ENCODE measurements at places on chromosomes 16 and 17. TPM values are rescaled to one million over a fixed set of nuclear protein-coding genes. Genes with fewer than 3 reads are reported as not detected.
A peak's percentile ranks its signal among the peaks of the same experiment; 100 is the strongest.

- H3K27me3 ChIP-seq: peaks cover 10% of the 10 kb centered on the region
- no peaks in the 10 kb centered on the region for H3K36me3 ChIP-seq
- no peak overlapping the region for H3K4me3 ChIP-seq
- DNase-seq: peak; percentile 96
- H3K4me1 ChIP-seq: peaks cover 18% of the 10 kb centered on the region
- peak overlapping the region; percentile 28 for H3K27ac ChIP-seq
These were observed 14.8 kb upstream of the ADCY7 start for GRCh38 chr16:50251375-50252081.

TAC4 gene
- not detected for total RNA-seq

- H3K36me3 ChIP-seq: no peaks in the 10 kb centered on the region
- no peaks in the 10 kb centered on the region for H3K4me1 ChIP-seq
- no peak overlapping the region for H3K4me3 ChIP-seq
- peaks cover 7% of the 10 kb centered on the region for H3K27me3 ChIP-seq
- DNase-seq: no peak
These were observed 37.9 kb upstream of the SMIM36 start for GRCh38 chr17:55549140-55549539.

DNA sequence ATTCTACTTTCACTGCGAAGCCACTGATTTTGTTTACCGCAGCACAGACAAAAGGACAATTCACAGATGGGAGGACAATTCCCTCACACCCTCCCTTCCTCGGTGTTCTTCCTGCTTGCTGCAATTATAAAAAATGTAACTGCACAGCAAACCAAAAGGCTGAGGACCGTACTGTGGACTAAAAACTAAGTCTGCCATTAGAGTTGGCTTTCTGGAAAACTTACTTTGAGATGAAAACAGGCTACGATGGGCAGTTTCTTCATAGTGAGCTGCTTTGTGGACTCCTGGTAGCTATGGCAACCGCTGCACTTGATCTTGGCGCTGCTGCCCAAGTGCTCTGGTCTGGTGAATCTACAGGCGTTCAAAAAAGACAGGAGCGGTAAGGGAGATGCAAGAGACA is 35.2 kb downstream of the USP22 start:
- H3K27ac ChIP-seq: no peak overlapping the region
- no peak for DNase-seq
- no peaks in the 10 kb centered on the region for H3K27me3 ChIP-seq
- no peak overlapping the region for H3K4me3 ChIP-seq
- peaks cover 3% of the 10 kb centered on the region for H3K4me1 ChIP-seq

- no peak overlapping the region for H3K4me3 ChIP-seq
- no peaks in the 10 kb centered on the region for H3K27me3 ChIP-seq
These were observed 81.8 kb downstream of the VAT1L start for GRCh38 chr16:77869997-77870813.

STH gene
- not detected for total RNA-seq

HASPIN gene
- total RNA-seq: 2.4 TPM

AIPL1 gene
- not detected for total RNA-seq

GRCh38 chr16:12170103-12171040 is 193.8 kb downstream of the SNX29 start:
- H3K4me1 ChIP-seq: peaks cover 4% of the 10 kb centered on the region
- peak; percentile 53 for DNase-seq
- no peak overlapping the region for H3K4me3 ChIP-seq

DNA sequence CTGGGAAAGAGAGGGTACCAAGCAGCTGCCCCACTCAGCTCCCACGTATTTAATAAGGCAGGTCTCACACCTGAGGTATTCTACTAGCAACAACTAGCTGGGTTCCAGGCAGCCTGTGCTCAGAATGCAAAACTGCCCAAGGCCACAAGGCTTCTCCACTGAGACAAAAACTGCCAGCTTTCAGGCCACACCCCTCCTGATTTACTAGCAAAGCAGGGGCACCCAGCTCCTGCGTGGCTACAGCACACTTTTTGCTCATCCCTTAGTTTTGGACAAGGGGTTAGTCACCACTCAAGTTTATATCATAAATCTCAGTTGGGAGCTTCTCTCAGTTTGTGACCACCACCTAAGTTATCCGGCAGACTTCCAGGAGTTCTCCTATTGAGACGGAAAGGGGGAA is 494.6 kb downstream of the CDH11 start:
- no peak for DNase-seq
- H3K36me3 ChIP-seq: no peaks in the 10 kb centered on the region
- no peak overlapping the region for H3K4me3 ChIP-seq

CA4 gene
- total RNA-seq: not detected

CDK3 gene
- total RNA-seq: 7.5 TPM

DNA sequence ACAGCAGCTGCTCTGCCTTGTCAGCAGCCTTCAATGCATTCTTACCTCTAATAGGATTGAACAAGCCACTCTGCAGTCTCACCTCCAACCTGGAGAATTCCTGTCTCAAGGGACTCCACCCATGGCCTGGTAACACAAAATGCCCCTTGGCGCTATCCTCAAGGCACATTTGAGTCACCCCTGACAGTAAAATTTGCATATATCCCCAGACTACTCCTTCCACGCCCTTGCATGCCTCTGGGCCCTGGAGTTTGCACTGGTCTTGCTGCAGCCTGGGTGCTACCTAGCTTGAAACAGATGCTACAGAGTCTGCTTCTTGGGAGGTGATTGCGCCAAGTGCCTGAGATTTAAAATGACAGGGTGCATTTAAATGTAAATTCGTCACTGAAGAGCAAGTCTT is 391.4 kb upstream of the MAF start:
- H3K4me1 ChIP-seq: peaks cover 9% of the 10 kb centered on the region
- H3K4me3 ChIP-seq: no peak overlapping the region
- no peak overlapping the region for H3K27ac ChIP-seq
- no peaks in the 10 kb centered on the region for H3K36me3 ChIP-seq
- no peak for DNase-seq
- no peaks in the 10 kb centered on the region for H3K27me3 ChIP-seq

C17orf78 gene
- total RNA-seq: not detected

DNA sequence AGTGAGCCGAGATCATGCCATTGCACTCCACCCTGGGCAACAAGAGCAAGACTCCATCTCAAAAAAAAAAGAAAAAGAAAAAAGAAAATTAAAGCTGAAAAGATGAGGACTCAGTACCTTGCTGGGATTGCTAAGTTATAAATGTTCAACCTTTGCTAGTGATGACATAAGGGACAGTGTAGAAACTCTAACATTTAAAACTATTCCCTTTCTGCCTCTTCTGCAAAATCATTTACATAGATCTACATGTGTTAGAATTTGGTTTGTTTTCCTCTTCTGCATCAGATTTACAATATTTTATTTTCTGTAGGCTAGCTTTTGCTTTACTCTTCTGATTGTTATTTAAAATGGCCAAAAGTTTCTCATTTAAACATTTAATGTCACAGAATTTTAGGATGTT is 49.5 kb upstream of the HAS3 start:
- no peaks in the 10 kb centered on the region for H3K27me3 ChIP-seq
- H3K36me3 ChIP-seq: no peaks in the 10 kb centered on the region
- no peak overlapping the region for H3K4me3 ChIP-seq
- peaks cover 20% of the 10 kb centered on the region for H3K4me1 ChIP-seq

KLHL11 gene
- 12.3 TPM for total RNA-seq

GRCh38 chr17:63477480-63478440 is 899 bp downstream of the ACE start:
- H3K27me3 ChIP-seq: peaks cover 6% of the 10 kb centered on the region
- H3K36me3 ChIP-seq: no peaks in the 10 kb centered on the region
- no peak overlapping the region for H3K27ac ChIP-seq

DNA sequence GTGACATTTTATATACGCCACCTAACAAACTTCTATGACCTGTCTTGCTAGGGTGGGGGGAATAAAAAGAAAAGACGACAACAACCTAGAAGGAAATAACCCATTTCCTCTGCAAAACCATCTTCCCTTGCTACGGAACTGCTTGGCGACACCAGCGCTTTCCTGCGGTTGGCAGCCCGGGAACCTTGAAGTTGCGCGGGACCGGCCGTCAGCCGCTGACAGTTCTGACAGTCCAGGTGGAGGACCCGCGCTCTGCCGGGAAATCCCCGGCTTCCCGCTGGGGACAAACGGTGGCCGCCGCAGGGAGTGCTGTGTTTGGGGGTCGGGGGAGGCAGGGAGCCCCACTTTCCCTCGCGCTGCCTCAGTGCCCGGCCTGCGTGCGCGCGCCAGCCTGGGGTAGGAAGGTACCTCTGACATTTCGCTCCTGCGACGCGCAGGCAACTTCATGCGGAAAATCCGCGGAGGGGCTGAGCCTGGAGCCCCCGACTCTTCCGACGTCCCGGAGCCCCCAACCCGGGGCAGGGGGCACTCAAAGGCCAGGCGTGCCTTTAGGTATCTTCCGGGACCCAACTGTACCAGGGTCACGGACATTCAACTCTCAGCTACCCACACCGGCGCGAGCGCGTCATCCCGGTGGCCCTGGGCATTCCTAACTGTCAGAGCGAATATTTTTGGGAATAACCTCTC is 516 bp downstream of the SLC16A6 start:
- H3K27me3 ChIP-seq: peaks cover 14% of the 10 kb centered on the region
- H3K27ac ChIP-seq: no peak overlapping the region
- no peaks in the 10 kb centered on the region for H3K36me3 ChIP-seq
- peak overlapping the region; percentile 55 for H3K4me3 ChIP-seq

CSH1 gene
- 8.9 TPM for total RNA-seq

DNA sequence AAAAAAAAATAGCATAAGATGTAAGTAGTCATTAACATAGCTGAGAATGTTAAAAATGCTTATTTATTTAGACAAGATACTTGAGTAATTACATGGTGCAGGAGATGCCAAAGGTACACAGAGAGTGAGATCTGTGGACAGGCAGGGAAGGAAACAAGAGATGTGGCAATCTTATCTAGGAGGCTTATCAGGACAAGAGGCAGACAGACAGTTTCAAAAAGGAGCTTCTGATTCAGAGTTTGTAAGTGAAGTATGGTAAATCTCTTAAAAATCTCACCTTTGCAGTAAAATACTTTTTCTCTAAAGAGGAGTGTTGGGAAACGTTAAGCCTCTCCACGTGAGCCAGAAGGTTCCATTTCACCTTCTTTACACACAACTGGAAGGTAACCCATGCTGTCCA is 19.9 kb upstream of the GHDC start:
- no peak for DNase-seq
- peaks cover 44% of the 10 kb centered on the region for H3K36me3 ChIP-seq
- H3K27ac ChIP-seq: no peak overlapping the region
- H3K27me3 ChIP-seq: no peaks in the 10 kb centered on the region
- no peaks in the 10 kb centered on the region for H3K4me1 ChIP-seq
- no peak overlapping the region for H3K4me3 ChIP-seq

NGFR gene
- 0.64 TPM for total RNA-seq

DNA sequence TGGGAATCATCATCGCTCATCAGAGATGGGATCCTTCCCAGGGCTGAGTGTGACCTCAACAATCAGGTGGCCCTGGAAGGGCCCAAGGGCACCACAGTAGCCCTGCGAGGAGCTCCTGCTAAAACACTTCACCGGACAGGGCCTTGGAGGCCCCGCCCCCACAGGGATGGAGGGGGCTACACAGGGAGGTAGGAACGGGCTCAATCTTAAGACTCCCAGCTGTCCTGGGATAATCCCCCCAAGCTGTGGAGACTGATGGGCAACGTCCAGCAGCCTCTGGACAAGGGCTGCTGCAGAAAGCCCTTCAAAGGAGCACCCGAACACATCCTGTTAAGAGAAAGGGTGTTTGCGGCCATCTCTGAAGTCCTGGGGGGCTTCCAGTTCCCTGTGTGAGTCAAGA is 60.4 kb downstream of the ZNF423 start:
- no peak overlapping the region for H3K27ac ChIP-seq

GRCh38 chr16:77450790-77451487 is 16.1 kb upstream of the ADAMTS18 start:
- no peak overlapping the region for H3K4me3 ChIP-seq
- no peaks in the 10 kb centered on the region for H3K36me3 ChIP-seq
- no peaks in the 10 kb centered on the region for H3K27me3 ChIP-seq
- no peak overlapping the region for H3K27ac ChIP-seq
- no peaks in the 10 kb centered on the region for H3K4me1 ChIP-seq

GRCh38 chr17:41510251-41511065 is 5.0 kb upstream of the KRT13 start:
- no peak for DNase-seq
- no peaks in the 10 kb centered on the region for H3K36me3 ChIP-seq
- no peaks in the 10 kb centered on the region for H3K4me1 ChIP-seq

VMO1 gene
- total RNA-seq: not detected

DNA sequence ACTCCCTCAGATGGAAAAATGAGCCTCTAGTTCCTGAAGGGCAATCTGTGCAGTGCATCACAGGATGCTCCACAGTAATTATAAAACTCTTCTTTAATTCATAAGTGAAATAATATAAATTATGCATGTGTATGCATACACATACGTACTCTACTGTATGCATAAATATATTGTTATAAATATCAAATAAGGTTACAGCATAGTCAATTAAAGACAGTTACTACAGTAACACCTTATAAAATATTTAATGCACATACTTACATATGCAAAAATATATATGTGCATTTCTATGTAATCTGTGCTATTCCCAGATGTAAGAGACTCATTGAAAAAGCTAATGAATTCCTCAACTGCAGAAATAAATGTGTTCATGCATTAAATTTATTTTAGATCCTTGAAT is 1515.1 kb downstream of the CDH11 start:
- no peak overlapping the region for H3K27ac ChIP-seq
- H3K36me3 ChIP-seq: no peaks in the 10 kb centered on the region
- H3K27me3 ChIP-seq: no peaks in the 10 kb centered on the region
- no peak for DNase-seq
- H3K4me3 ChIP-seq: no peak overlapping the region

ALDH3A1 gene
- not detected for total RNA-seq

GRCh38 chr16:55323637-55324271 is at the start of gene IRX6:
TSS of gene IRX6 (plus strand) at chr16:55324203. CDS start at chr16:55325092, 889 bp downstream.
- no peak within 1 kb of the TSS for H3K27ac ChIP-seq
- no peaks in the 10 kb centered on the region for H3K36me3 ChIP-seq
- DNase-seq: no peak
- H3K27me3 ChIP-seq: peaks cover 35% of the 10 kb centered on the region
- no peak within 1 kb of the TSS for H3K4me3 ChIP-seq
- no peaks in the 10 kb centered on the region for H3K4me1 ChIP-seq

DNA sequence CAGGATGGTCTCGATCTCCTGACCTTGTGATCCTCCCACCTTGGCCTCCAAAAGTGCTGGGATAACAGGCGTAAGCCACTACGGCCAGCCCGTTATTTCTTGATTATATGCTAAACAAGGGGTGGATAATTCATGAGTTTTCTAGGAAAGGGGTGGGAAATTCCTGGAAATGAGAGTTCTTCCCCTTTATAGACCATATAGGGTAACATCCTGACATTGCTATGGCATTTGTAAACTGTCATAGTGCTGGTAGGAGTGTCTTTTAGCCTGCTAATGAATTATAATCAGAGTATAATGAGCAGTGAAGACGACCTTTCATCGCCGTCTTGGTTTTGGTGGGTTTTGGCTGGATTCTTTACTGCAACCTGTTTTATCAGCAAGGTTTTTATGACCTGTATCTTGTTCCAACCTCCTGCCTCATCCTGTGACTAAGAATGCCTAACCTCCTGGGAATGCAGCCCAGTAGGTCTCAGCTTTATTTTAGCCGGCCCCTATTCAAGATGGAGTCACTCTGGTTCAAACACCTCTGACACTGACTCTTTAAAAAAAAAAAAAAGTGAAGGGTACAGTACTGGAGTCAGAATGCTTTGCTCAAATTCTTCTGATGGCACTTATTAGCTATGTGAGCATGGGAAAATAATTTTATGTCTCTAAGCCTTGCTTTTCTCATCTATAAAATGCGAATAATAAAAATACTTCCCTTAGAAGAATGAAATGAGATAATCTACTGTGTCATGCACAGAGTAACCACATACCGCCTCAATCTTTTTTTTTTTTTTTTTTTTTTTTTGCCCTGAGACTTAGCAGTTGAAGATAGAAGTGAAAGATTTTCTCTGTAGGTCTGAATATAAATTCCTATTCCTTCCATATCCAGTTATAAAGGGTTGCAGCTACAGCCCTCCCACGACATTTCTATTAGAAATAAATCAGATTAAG is 5.1 kb upstream of the CALCOCO2 start:
- H3K4me1 ChIP-seq: peaks cover 8% of the 10 kb centered on the region
- DNase-seq: peak; percentile 40
- H3K36me3 ChIP-seq: no peaks in the 10 kb centered on the region
- no peaks in the 10 kb centered on the region for H3K27me3 ChIP-seq
- no peak overlapping the region for H3K4me3 ChIP-seq

All from astrocyte (in vitro differentiated cells and primary cell).